RPMI7951 (cell line): ENCODE measurements at places on chromosomes 16 and 17. TPM values are rescaled to one million over a fixed set of nuclear protein-coding genes. Genes with fewer than 3 reads are reported as not detected.

SLC38A7 gene
- 5.3 and 7.4 TPM in 2 replicates for total RNA-seq

ENGASE gene
- 3.7 and 4.1 TPM in 2 replicates for total RNA-seq

DNA sequence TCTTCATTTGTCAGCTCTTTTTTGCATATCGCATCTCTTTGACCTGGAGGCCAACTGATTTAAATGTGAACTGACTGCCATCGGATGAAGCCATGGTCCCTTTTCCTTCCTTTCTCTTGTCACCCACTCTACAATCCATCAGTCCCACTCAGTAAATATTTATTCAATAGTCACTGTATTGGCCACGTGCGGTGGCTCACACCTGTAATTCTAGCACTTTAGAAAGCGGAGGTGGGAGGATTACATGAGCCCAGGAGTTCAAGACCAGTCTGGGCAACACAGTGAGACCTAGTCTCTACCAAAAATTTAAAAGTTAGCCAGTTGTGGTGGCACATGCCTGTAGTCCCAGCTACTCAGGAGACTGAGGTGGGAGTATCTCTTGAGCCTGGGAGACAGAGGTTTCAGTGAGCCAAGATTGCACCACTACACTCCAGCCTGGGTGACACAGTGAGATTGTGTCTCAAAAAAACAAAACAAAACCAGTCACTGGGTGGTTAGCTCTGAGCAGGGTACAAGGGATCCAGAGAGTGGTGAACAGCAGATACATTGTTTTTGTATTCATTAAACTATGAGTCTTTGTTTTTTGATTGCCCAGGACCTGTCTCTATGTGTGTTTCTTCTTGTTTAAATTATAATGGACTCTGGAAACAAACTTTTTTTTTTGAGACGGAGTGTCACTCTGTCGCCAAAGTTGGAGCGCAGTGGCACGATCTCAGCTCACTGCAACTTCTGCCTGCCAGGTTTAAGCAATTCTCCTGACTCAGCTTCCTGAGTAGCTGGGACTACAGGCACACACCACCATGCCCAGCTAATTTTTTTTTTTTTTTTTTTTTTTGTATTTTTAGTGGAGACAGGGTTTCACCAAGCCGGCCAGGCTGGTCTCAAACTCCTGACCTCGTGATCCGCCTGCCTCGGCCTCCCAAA is 6.9 kb downstream of the PHAF1 start:
- no peak for DNase-seq

DNA sequence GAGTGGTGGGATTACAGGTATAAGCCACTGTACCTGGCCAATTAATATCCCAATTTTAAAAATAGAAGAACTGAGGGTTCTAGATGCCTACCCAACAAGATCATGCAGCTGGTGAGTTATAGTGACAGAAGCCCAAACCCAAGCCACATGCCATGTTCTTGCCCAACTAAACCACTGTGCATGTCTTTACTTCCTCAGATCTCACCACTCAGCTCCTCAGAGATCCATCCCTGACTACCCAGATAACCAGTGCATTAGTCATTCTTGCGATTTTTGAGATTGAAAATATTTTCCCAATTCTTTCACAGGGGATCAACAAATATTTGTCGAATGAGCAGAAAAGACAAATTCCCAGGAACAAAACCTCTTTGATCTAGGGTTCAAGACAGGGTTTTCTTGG is 303.1 kb downstream of the CBLN1 start:
- no peak for DNase-seq

- DNase-seq = no peak
These were observed 4.5 kb downstream of the SLC13A2 start for GRCh38 chr17:28477928-28478327.

- no peak for DNase-seq
These were observed 125.7 kb downstream of the COPRS start for GRCh38 chr17:31733326-31733725.

DNA sequence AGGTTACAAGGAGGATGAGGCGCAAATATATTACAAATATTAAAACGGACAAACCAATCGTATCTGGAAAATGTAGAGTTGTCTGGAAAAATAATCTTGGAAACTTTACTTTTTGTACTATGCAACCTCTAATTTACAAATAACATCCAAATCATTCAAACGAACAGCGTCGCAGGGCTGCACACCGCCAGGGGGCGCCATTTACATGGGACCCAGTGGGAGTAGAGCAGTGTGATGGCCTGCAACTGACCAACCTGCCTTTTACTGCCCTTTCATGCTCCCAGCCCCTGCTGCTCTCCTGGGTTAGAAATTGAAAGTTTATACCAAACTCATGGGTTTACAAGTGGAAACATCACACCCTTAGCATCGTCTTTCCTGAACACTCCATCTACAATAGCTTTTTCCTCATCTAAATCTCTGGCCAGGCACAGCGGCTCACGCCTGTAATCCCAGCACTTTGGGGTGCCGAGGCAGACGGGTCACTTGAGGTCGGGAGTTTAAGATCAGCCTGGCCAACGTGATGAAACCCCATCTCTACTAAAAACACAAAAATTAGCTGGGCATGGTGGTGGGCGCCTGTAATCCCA is 10.0 kb downstream of the PITPNC1 start:
- DNase-seq = peak; percentile 44

DNA sequence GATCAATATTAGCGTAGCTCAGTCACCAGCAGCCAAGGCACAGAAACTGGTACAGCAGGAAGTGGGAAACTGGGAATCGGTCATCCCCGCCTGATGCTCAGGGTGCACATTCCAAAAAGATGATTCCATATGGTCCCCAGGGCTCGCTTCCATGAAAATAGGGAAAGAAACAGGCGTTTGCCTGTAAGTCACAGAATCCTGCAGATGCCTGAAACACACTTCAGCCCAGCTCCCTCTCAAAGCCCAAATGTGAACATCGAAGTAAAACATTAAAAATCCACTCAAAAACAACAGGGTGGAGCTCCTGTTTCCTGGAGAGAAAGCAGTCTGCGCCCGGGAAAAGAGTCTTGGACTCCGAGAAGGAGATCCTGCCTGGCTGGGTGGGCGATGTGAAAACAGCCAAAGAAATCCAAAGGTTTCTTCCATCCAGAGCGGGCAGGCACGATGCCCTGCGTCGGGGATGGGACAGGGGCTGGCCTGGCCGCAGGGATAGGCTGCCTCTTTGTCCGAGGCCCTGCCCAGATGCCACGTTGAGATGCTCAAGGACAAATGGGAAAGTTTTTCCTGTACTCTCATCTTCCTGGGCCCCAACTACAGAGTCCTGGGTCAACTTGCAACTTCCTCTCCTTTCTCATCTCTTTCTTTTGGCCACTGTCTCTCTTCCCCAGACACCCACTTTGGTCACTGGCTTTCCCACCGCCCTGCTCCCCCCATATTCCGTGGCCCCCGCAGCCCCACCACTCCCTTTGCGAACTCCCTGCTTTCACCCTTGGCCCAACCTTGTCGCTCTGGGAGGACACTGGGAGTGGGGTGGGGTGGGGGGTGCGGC is 743 bp downstream of the WIPI1 start:
- DNase-seq = peak; percentile 91

DNA sequence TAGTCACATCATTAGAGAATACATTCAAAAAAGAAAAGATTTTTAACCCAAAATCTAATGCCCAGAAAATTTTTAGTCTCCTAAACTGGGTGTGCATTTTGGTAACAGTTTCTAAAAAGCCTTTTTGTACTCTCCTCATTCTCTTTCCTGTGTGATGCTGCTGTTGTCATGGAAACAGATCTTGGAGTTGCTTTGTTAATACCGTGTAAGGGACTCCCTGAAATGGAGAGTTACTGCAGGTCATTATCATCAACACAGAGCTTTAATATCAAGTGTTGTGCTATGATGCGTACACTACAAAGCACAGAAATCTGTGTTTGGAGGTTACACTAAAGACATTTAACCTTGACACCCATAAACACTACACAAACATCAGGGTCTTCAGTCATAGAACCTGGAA is 216.3 kb downstream of the PRKCA start:
- no peak for DNase-seq

GRCh38 chr17:74199306-74200092 is 4.0 kb upstream of the RPL38 start:
- peak; percentile 33 for DNase-seq

DNA sequence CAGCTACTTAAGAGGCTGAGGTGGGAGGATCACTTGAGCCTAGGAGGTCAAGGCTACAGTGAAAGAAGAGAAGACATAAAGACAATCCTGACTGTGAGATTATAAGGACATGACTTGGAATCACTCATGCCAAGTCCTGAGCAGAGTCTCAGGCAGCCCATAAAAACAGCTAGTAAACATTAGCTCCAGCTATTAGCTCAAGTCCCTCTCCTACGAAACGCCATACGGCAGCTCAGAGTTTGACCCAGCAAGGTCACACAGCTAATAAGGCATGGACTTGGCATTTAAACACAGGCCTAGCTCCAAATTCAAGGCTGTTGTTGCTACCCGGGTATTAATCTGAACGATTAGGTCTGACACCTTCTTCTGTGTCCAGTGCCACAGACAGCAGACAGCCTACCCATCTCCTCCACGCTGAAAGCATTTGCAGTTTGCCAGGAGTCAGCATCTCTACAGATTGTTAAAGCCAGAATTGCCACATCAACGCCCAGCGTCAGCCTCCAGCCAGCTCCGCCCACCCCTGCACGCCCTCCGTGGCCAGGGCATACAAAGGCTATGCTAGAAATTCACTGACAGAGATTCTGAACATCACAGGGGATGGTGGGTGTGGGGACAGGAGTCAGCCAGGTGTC is 9.9 kb upstream of the TMEM114 start:
- DNase-seq = no peak

GRCh38 chr16:81817296-81817695 is 38.2 kb downstream of the PLCG2 start:
- no peak for DNase-seq

DNA sequence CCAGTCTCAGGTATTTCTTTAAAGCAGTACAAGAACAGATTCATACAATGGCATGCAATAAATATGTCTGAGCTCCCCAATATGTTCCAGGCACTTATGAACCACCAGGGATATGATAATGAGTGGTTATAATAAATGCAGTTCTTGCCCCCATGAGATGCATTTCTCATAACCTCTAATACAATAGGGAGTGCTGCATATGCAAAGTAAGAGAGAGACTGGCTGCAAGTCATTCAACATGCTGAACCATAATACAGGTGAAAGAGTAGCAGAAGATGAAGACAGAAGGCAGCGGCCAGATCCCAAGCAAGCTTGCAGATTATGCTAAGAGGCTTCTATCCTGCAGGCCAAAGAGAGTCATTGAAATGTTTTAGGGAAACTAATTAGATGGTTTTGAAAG is 96.7 kb downstream of the CHD9NB start:
- no peak for DNase-seq

- DNase-seq = no peak
These were observed 5.1 kb downstream of the INPP5K start for GRCh38 chr17:1511290-1511689.
